SJSA1 (cell line): ENCODE measurements at places on chromosomes 16 and 17.

DNA sequence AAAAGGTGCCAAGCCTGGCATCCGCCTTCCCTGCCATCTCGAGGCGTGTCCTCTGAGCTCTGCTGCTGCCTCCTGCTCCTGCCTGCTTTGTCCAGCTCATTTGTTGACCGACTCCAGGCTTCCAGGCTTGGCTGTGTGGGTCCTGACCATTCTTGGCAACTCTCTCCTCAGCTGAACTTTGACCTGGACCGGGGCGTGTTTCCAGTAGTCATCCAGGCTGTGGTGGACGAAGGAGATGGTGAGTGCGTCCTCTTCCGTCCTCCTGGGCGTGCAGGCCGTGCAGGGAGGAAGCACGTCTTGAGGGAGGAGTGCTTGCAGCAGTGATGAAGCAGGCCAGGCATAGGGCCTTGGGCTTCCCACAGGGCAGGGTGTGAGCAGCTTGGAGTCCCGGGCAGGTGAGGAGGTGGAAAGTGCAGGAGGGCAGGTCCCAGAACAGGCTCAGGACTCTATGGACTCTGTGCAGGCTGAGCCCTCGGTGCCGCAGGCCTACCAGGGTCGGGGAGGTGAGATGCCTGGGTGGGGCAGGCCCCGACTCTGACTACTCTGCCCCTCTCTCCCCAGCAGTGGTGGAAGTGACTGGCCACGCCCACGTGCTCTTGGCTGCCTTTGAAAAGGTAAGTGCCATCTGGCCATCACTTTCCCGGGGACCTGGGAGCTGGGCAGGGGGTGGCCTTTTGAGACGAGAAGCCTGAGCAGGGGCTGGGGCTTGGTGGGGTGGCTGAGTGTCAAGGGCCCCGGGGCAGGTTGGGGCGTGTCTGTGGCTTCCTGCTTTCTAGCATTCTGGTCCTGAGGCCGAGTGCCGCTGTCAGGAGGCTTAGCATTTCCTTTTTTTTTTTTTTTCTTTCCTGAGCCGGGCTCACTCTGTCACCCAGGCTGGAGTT, 28.6 kb upstream of the NUDT16L1 start:
- no peak for DNase-seq

DNA sequence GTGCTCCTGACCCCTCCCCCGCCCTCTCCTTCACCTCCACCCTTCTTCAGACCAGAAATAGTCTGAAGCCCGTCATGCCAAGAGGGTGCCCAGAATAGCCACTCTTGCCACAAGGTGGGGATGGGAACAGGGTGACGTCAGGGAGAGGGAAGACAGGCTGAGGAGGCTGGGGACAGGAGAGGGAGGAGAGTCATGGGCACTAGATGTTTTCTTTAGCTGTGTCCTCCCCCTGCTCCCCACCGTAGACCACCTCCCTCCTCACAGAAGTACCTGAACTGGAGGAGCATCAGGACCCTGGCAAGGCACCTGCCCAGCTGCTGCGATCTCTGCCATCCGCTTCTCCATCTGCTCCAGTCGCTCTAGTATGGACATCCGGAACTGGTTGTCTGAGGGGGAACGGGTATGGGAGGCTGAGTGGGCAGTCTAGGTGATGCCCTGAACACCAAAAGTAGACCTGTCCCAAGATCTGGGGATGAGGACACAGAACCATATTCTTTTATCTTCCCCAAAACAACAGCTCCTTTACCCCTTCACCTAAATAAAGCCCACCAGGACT, 6.6 kb upstream of the SPAG7 start:
- DNase-seq = no peak

DNA sequence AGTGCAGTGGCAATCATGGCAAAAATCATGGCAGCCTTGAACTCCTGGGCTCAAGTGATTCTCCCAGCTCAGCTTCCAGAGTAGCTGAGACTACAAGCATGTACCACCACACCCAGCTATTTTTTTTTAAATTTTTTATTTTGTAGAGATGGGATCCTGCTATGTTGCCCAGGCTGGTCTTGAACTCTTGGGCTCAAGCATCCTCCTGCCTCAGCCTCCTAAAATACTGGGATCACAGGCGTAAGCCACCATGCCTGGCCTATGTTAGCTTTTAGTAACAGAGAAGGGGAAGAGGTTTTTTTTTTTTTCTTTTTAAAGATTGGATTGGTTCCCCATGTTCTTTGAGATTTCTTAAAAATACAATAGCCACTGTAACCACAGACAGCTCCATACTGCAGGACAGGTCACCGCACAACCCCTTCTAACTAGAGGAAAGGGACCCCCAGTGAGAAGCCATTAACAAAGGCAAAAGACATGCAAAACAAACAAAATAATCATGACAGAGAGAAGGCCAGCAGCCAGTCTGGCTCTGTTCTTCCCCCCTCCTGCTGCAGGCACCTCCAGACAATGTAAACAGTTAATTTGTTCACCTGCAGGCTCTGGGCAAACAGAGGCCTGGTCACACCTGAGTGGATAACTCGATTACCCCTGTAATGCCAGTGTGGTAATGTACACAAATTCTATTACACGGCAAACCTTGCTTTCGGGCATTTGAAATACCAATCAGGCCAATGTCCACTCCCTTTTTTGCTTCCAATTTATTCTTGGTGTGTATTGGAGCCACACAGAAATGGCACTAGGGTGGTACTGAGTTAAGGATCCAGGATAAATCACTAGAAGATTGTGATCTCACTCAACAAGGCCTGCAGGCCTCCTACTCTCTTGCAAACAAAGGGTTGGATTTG, 52.9 kb downstream of the SNX11 start:
- no peak for DNase-seq

GRCh38 chr16:75317101-75317522, 65.7 kb upstream of the BCAR1 start:
- no peak for DNase-seq

GRCh38 chr17:40345161-40345993, 19.2 kb downstream of the GJD3 start:
- DNase-seq = peak; percentile 46

DNA sequence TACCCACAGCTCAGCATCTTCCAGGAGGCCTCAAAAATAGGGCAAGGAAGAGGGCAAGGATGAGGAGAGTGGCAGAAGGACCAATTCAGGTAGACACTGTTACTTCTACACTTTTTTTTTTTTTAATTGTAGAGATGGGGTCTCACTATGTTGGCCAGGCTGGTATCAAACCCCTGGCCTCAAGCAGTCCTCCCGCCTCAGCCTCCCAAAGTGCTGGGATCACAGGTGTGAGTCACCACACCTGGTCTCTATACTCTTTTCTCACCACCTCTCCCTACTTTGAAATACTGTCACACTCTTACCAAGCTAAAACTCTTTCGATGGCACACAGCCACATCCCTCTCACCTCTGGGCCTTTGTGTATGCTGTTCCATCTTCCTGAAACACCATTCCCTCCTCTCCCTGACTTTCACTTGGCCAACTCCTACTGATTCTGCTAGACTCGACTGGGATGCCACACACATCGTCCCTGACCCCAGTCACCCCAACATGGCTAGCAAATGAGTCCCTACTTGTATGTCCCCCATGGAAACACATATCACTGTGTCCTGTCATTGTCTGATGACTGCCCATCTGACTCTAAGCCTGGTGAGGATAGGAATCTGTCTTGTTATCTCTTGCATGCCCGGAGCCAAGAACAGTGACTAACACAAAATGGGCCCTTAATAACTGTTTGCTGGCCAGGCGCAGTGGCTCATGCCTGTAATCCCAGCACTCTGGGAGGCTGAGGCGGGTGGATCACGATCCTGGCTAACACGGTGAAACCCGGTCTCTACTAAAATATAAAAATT, 7.2 kb upstream of the SLC43A2 start:
- DNase-seq = no peak

DNA sequence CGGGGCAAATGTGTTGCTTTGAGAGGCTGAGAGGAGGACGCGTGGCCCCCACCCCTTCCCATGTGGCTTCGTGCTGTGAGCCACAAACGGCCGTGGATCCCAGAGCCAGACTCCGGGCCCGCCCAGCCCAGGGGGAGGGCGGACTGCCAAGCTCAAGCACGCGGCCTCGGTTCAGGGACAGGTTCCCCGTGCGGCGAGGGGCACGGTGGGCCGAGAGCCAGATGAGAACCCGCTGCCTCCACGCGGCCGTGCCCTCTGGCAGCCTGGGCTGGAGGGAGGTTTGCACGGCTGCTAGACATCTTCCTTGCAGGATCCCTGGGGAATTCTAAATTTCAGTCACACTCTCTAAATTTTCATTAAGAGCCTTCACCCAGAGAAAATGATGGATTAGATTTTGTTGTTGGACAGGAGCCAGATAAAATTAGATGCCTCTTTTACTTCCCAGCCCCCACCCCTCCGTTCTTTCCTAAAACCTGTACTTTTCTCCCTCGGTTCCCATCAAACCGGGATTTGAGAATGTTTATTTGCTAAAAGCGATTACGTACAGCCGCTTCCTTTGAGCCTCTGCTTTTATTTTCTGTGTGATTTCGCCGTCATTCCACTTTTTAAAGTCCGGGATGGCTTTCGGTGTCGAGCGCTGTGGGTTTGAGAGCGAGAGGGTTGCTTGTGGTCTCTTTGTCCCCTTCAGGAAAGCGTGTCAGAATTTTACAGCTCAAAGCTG, 25.0 kb upstream of the GNG13 start:
- DNase-seq = no peak

DNA sequence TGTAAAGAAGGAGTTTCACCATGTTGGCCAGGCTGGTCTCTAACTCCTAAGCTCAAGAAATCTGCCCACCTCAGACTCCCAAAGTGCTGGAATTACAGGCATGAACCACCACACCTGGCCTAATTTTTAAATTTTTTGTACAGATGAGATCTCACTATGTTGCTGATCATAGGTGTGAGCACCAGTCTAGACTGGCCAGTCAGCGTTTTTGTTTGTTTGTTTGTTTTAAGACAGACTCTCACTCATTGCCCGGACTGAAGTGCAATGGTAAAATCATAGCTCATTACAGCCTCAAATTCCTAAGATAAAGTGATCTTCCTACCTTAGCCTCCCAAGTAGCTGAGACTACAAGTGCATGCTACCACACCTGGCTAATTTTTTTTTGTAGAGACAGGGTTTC, 38.0 kb upstream of the TAOK1 start:
- DNase-seq = no peak

DNA sequence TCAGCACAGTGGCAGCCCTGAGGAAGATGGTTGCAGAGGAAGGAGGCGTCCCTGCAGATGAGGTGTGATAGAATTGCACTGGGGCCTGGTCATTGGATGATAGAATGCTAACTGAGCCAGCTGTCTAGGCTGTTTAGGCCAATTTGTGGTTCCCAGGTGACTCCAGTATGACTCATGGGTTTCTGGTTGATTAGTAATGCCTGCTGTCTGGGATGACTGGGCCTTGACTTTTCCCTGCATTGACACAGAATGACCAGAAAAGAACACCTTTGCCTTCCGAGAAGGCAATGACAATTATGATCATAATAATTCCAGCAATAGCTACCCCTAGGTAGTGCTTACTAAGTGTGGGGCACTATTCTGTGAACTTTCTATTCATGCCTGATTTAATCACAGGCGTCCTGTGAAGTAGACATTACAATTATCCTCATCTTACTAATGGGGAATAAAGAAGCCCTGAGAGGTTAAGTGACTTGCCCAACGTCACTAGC, 31.5 kb downstream of the USP43 start:
- DNase-seq = peak; percentile 53

- no peak for DNase-seq
Measured at GRCh38 chr16:10196999-10197398, 14.8 kb upstream of the GRIN2A start.

GRCh38 chr17:4490109-4490591, 8.5 kb upstream of the SPNS2 start:
- DNase-seq = no peak

GRCh38 chr17:81806461-81807209, 2.7 kb downstream of the GCGR start:
- DNase-seq = no peak

DNA sequence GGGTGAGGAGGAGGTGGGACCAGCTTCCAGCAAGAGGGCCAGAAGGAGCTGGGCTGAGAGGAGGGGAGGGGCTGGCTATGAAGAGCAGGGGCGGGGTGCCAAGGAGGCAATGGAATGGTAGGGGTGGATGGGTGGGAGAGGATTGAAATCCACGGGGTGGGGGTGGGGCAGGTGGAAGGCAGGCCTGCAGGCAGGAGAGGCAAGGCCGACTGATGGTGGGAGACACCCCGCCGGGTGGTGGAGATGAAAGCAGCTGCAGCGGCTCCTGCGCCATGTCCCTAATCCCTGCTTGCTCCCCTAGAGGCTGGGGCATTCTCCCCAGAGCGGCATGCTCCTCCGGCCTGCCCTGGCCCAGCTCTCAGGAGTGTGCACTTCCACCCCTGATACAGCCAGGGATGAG, 27.8 kb upstream of the TAC4 start:
- no peak for DNase-seq

DNA sequence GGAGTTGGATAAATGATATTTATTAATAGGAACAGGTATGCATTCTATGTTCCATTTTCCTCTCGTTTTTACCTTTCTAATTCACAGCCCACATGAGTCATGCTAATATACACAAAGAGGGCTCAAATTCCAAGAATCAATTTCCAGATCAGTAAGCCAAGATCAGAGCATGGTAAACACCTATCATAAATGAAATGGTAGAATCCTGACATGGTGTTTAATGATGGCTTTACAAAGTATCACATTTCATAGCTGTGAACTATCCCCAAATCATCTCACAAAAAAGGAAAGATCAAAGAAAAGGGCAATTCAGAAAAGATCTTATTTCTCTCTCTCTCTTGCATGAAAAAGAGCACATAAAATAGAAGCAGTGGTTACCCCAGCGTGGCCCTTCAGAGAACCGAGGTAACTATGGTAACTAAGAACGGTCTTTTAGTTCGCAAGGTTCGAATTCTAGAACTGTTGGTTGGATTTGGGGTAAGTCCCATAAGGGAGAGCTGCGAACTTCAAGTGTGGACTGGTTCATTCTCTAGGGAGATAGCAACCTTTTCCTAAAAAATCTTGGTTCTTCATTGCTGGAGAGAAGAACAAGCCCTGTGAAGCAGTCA, 73.0 kb downstream of the MARCHF10 start:
- no peak for DNase-seq

DNA sequence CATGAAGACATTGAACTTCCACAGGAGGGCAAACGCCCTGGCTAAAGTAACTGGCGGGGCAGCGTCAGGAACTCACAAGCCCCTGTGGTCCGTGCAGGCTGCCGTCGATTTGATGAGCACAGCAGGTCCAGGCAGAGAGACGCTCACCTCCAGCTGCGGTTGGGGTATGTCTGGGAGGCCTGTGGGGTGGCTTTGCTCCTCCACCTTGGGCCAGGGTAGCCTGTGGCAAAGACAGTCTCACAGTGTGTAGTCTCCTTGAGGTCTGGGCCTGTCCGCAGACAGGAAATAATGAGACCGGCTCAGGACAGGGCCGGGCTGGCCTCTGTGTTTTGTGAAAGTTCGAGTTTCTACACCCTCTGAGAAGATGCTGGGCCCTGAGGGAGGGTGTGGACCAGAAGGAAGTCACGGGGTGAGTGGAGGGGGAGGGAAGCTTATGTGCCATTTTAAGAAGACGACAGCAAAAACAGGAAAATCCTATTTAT, 103.3 kb downstream of the METRNL start:
- peak; percentile 37 for DNase-seq
